ENCODE measurements at places on chromosomes 12 and 14. TPM values are rescaled to one million over a fixed set of nuclear protein-coding genes. Genes with fewer than 3 reads are reported as not detected.

NPAS3 gene
- total RNA-seq = not detected

EIF2S3B gene
- total RNA-seq = 1.7 TPM

SERPINA1 gene
- 0.18 TPM for total RNA-seq

PTHLH gene
- total RNA-seq = 0.44 TPM

RNF34 gene
- 85.5 TPM for total RNA-seq

ACOT4 gene
- 4.0 TPM for total RNA-seq

CAPZA3 gene
- not detected for total RNA-seq

GPR132 gene
- total RNA-seq = 51.3 TPM

PRH1 gene
- total RNA-seq = 5.8 TPM

PIANP gene
- 0.49 TPM for total RNA-seq

LHX5 gene
- total RNA-seq = not detected

NRL gene
- total RNA-seq = 1.6 TPM

CIROP gene
- total RNA-seq = not detected

KRT83 gene
- total RNA-seq = not detected

MYBPC1 gene
- total RNA-seq = not detected

LPAR5 gene
- 11.4 TPM for total RNA-seq

ALDH1L2 gene
- 0.69 TPM for total RNA-seq

DENND5B gene
- total RNA-seq = 0.04 TPM

ITGB7 gene
- 339 TPM for total RNA-seq

TCL1B gene
- total RNA-seq = not detected

CBX5 gene
- 87.8 TPM for total RNA-seq

KRT78 gene
- total RNA-seq = not detected

CABP1 gene
- total RNA-seq = 0.13 TPM

AMN gene
- 0.75 TPM for total RNA-seq

GPR84 gene
- 0.15 TPM for total RNA-seq

SLC6A15 gene
- total RNA-seq = not detected

BAG5 gene
- 35.9 TPM for total RNA-seq

NCKAP5L gene
- 5.5 TPM for total RNA-seq

MEG3 gene
- not detected for total RNA-seq

RIC8B gene
- total RNA-seq = 9.9 TPM

FOXG1 gene
- not detected for total RNA-seq

PLD4 gene
- 0.04 TPM for total RNA-seq

PDZRN4 gene
- total RNA-seq = not detected

TRIM9 gene
- 0.85 TPM for total RNA-seq

CACNA1C gene
- 0.04 TPM for total RNA-seq

PTPRR gene
- total RNA-seq = not detected

ZNF740 gene
- 52.0 TPM for total RNA-seq

C12orf60 gene
- 3.1 TPM for total RNA-seq

INSM2 gene
- not detected for total RNA-seq

RTN1 gene
- 0.13 TPM for total RNA-seq

PTPN6 gene
- total RNA-seq = 460 TPM

P2RX2 gene
- not detected for total RNA-seq

LGMN gene
- total RNA-seq = 7.0 TPM

RNASE7 gene
- not detected for total RNA-seq

CTSG gene
- not detected for total RNA-seq

POTEG gene
- not detected for total RNA-seq

FAM90A1 gene
- not detected for total RNA-seq

CCDC197 gene
- not detected for total RNA-seq

KRT6C gene
- total RNA-seq = not detected

RPL10L gene
- not detected for total RNA-seq

KRT74 gene
- total RNA-seq = not detected

ACTN1 gene
- 53.3 TPM for total RNA-seq

HSPB8 gene
- not detected for total RNA-seq

SMIM41 gene
- total RNA-seq = not detected

ASPG gene
- not detected for total RNA-seq
